ENCODE measurements at places on chromosomes 2 and 18.

DNA sequence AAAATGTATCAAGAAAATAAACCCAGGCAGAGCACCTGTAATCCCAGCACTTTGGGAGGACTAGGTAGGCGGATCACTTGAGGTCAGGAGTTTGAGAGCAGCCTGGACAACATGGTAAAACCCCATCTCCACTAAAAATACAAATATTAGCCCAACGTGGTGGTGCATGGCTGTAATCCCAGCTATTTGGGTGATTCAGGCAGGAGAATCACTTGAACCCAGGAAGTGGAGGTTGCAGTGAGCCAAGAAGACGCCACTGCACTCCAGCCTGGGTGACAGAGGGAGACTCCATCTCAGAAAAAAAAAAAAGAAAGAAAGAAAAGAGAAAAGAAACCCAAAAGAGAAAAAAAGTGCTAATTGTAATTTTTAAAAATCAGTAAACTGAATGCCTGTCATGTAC, 41.4 kb downstream of the DDX18 start:
- no peak for DNase-seq

DNA sequence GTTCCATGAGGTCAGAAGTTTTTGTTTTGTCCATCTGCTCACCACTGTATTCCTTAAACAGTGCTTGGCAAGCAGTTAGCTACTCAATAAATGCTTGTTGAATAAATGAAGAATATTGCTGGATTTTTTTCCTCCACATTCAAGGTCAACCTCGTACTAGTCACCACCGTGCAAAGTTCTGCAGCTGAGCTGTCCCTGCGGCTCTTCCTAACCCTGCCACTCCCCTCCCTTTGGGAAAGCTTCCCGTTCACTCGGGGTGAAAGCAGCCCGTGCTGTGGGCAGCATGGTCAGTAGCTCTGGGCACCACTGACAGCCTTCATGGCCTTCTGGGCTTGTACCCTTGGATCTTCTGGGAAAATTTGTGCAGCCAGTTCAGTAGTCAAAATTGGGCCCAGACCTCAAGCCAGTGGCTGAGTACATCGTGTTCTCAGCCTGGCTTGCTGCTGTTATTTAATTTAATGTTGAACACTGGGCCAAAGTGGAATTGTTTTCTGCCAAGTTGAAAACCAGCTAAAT, 469.3 kb upstream of the RAB12 start:
- no peak for DNase-seq

GRCh38 chr18:37219257-37219656, 346.3 kb downstream of the CELF4 start:
- no peak for DNase-seq

GRCh38 chr18:57666818-57667497, 45.3 kb upstream of the NARS1 start:
- no peak for DNase-seq

DNA sequence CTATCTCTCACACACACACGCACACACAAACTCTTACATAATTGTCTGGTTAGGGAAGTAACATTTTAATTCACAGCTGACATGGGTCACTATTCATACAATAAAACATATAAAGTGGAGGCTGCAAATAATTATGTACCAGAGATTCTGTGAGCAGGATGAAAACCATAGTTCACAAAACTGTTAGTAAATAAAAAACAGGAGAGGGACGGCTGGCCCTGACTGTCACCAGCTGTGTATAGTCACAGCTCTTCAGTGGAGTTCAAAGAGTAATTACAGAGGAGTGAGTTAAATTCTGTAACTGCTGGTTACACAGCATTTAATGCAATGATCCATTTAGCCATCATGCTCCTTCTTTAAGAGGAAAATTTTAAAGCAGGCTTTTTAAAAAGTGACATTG, 76.9 kb downstream of the NRXN1 start:
- no peak for DNase-seq

DNA sequence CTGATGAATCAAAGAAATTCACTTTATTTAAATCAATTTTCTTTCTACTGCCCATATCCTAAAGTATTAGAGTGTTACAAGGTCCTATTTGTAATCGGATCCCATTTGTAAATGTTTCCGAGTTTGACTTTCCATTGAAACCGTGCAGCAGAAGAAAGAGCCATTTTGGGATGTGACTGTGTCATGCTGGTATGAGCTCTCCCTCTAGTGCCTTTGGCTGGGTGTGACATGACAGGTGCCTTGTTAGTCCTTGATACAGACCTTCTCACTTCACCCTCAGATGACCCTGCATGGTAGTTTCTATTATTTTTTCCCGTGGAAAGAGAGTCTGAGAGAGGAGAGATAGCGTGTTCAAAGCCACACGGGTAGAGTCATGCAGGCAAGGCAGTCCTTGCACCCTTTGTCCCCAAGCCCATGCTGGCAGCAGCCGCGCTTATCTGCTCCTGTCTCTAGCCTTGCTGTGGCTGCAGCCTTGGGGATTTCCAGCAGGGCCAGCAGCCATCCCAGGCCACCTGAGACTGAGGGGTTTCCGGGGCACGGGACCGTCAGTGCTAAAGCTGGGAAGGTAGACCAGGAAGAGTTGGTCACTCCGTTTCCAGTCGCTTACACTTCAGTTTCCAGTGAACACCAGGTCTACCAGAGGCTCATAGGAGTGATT, 21.4 kb downstream of the CHMP1B start:
- DNase-seq: no peak

DNA sequence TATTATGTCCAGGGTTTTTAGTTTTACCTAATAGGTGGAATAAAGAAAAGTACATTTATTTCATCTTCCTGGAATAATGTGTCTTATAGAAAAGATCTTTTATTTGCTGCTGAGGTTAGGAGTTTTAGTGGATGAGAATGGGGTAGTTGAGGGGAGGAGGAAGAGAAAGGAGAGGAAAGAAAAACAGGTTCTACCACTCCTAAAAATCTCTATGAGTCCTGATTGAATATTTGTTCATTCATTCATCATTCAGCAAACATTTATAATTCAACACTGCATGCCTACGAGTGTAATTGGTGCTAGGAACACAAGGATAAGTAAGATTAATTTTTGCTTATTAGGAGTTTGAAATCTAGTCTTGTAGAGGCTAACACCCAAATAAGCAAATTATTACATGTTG, 45.2 kb upstream of the SLC4A10 start:
- no peak for DNase-seq

DNA sequence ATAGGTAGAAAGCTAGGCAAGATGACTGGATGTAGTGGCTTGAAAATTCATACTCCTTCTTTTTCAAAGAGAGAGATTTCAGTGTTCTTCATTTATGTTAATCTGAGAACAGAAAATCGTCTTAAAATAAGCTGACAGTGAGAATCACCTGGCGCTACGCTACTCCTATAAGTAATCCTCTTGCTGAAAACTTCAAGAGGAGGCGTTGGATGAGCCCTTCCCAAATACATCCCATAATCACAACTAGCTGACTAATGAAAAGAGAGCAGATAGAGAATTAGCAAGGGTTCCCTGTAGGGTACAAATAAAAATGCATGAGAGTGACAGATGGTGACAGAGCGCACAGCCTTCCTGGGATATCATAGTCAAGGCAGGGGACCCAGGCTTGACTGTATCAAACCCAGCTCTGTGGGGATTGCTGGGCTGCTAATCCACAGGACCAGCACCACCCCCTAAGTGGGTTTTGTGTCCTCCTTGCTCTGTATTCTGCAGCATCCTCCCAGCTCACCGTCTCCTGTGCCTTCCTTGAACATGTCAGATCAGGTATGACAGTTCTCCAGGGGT, 280.2 kb downstream of the SP3 start:
- DNase-seq: no peak

GRCh38 chr2:183267148-183267827, 143.0 kb downstream of the NUP35 start:
- no peak for DNase-seq

- DNase-seq: no peak
Observed at GRCh38 chr2:98372121-98372520, 25.9 kb downstream of the CNGA3 start.

DNA sequence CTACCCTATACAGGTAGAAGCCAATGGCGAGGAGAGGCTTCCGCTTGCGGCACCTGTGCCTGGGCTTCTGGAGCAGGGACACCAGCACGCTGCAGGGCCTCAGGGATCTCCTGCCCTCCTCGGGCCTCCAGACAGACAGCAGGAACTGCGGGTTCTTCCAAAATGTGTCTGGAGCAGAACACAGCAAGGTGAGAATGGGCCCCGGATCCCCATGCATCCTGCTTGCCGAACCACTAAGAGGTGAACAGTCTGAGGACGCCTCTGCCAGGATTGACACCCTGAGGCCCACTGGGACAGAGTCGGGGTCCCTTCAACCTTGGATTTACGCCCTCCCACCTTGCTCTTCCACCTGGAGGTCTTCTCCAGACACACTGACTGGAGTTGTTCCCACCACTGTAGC, 25.4 kb downstream of the CAPN14 start:
- DNase-seq: no peak

DNA sequence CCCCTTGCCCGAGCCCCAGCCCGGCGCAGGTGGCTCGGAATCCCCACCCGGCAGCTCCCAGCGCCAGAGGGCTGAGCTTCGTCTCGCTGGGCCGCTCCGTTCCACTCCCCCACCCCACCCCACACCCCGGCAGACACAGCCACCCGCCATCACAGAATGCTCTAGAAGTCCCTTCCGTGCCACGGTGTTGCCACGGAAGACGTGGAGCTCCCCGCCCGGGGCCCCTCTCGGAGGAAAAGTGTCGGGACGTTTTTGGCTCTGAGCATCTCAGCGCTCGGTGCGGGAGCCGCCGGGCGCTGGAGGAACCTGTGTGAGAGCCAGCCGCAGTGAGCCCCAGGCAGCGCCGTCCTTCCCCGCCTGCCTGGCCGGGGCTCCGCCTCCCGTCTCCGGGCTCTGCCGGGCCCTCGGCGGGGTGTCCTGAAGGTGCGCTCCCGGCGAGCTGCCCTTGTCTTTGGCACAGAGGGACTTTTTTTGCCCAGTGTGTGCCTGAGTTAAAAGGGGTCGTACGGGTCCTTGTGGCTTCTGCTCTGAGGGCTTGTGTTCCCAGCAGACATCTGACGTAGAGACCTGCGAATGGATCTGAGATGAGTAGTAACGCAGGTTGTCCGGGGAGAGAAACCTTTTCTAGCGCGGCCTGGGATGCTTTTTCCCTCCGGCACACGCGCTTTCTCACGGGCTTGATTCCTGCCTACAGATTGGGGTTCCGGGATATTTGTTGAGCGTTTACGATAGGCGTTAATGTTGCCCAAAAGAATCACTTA, 1.8 kb downstream of the ZCCHC2 start:
- DNase-seq: peak; percentile 35

DNA sequence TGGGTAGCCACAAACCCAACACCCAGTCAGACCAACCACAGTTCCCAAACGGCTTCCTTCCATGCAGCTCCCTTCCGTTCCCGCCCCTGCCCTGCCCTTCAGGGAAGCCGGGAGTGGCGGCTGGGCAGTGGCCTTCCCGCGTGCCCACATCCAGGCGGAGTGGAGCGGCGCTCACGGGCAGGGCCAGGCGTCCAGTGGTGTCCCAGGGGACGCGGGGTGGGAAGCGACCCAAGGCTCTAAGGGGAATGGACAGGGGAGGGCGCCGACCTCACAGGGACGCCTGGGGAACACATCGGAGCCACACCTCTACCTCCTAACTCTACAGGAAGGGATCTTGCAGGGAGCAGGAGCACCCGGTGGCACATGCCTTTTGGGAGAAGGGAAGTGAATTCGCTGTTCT, 225.9 kb upstream of the MGAT5 start:
- DNase-seq: no peak

DNA sequence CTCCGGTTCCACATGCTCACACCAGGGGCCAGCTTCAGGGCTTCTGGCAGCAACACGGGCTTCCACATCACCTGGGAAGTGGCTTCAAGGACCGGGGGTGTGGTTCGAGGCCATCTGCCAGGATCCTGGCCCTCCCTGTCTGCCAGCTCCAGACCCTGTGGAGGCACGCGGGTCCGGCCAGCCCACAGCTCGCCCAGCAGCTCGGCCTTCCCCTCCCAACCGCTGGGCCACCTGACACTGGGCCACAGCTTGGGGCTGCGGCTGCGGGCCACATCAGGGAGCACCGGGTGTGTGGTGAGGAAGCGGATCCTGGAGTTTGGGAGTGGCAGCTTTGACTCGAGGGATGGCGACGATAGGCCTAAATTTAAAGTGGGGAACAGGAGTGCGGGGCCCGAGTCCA, 7.0 kb downstream of the C2orf81 start:
- DNase-seq: no peak

DNA sequence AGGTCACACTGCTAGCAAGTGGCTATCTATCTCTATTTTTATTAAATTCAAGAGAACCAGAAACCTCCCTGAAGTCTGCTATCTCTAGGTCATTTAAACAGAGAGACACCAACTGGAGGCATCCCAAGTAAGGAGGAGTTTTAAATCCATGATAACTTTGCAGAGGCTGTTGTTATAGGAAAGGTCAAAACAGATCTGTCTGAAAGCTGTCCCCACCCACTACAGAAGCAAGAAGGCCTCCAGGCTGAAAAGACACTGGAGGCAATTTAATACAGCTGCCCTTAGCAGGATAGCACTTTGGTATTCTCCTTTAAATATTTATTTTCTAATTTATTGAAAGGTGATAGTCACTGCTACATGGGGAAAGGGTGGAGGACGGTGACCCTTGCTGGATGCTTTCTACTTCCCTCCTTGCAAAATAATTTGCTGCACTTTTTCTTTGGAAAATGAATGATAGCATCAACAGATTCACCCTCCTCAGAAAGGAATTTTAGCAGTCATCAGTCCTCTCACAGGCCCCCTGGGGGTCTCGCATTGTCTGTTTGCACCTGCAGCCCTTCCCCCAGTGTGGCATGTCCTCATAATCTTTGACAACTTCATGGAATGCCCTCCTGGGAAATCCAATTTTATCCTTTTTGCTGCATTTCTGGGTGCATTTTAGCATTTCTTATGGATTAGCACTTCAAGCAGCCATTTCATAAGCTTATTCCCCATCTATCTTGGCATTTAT, 429.5 kb upstream of the TNP1 start:
- DNase-seq: no peak

DNA sequence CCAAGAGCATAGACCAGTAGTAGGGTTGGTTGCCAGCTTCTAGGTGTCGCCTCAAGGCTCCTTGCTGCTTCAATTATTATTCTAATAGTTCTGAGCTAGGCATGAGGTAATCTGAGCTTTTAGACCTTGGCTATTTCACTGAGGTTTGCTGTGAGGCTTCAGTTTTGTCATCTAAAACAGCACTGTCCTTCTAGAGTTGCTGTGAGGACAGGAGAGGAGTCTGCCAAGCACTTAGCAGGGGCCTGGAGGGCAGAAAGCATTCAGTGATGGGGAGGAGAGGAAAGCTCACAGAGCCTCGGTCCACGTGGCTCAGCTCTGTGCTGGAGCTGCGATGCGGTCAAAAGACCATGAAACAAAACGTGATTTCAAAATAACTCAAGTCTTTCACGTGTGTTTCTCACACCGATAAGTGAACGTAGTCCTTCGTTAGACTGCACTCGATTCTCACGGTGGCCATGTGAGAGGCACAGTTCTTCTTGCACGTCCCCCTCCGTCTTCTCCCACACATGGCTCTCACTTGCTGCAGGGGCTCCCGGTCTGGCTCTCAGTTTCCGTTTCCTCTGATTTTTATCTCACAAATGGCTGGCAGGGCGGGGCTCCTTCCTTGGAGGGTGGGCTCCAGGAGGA, 113.7 kb downstream of the B3GNT2 start:
- no peak for DNase-seq

Measured in effector CD8-positive, alpha-beta T cell (primary cell).